Right ventricle myocardium inferior (tissue), 1 donor: ENCODE measurements at places on chromosomes 11 and 22. TPM values are rescaled to one million over a fixed set of nuclear protein-coding genes. Genes with fewer than 3 reads are reported as not detected.

ETS1 gene
- 53.2 TPM for total RNA-seq

GRCh38 chr22:37427135-37427710 lies at the start of gene ELFN2:
Gene ELFN2, minus strand, starts transcription at chr22:37427479. Its CDS starts 51,945 bp downstream, at chr22:37375534.
- no peak for DNase-seq

GRCh38 chr11:62340269-62340901 lies 3.1 kb downstream of the ASRGL1 start:
- peak; percentile 66 for DNase-seq

DNA sequence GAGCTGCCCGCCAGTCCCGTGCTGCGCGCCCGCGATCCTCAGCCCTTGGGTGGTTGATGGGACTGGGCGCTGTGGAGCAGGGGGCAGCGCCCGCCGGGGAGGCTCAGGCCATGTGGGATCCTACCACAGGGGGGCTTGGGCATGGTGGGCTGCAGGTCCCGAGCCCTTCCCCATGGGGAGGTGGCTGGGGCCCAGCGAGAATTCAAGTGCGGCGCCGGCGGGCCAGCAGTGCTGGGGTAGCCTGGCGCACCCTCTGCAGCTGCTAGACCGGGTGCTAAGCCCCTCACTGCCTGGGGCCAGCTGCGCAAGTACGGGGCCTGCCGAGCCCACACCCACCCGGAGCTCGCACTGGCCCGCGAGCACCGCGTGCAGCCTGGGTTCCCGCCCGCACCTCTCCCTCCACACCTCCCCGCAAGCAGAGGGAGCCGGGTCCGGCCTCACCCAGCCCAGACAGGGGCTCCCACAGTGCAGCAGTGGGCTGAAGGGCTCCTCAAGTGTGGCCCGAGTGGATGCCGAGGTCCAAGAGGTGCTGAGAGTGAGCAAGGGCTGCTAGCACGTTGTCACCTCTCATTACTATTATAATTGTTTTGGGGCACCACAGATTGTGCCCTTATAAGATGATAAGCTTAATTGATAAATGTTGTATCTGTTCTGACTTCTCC lies 333.2 kb downstream of the CASP12 start:
- DNase-seq, result no peak

GRCh38 chr11:34576331-34576730 lies 44.6 kb upstream of the EHF start:
- DNase-seq, result no peak

DNA sequence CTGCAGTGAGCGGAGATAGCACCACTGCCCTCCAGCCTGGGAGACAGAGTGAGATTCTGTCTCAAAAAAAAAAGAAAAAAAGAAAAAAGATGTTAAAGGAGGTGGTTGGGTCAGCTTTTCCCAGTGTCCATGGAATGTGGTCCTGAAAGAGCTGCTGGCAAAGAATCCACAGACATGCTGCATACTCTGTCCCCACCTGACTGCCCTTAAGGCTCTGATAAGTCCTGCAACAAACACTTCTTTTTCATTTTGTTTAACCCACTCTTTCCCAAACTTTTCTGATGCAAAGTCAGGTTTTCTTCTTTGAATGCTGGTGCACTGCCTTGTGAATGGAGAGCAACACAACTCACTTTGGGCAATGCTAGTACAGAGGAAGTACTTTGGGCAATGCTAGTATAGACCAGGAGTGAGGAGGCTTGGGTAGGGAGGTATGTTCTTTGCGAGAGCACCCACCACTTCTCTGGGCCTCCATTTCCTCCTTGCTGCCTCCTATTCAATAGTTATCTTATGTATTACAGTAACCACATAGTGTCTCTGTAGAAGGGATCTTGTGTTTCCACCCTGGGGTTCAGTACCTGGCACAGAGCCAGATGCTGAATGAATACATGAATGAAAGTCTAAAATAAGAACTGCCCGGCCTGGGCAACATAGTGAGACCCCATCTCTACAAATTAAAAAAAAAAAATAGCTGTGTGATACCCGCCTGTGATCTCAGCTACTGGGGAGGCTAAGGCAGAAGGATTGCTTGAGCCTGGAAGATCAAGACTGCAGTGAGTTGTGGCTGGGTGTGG lies 18.9 kb downstream of the LIF start:
- no peak for DNase-seq

NXPE2 gene
- 0.14 TPM for total RNA-seq

DNAL4 gene
- total RNA-seq, result 10.0 TPM
